Camera-type eye (tissue), 1 donor: ENCODE measurements at places on chromosomes 5 and 9. TPM values are rescaled to one million over a fixed set of nuclear protein-coding genes. Genes with fewer than 3 reads are reported as not detected.

CAPSL gene
- total RNA-seq = not detected

FOXE1 gene
- not detected for total RNA-seq

PANK3 gene
- total RNA-seq = 95.7 TPM

KIF4B gene
- total RNA-seq = 0.33 TPM

RGS7BP gene
- 3.8 TPM for total RNA-seq

POU5F2 gene
- 8.9 TPM for total RNA-seq

PPP2R2B gene
- total RNA-seq = 32.9 TPM
